ENCODE measurements at places on chromosomes 1 and 21. TPM values are rescaled to one million over a fixed set of nuclear protein-coding genes. Genes with fewer than 3 reads are reported as not detected.

DNA sequence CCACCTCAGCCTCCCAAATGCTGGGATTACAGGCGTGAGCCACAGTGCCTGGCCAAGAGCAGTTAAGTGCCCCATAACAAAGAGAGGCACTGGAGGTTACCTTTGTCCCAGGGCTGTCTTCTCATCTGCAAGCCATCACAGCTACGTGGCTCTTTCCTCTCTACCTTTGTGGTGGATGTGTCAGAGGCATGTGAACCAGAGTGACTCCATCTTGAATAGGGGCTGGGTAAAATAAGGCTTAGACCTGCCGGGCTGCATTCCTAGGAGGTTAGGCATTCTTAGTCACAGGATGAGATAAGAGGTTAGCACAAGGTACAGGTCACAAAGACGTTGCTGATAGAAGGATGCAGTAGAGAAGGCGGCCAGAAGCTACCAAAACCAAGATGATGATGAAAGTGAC, 59.4 kb upstream of the POU2F1 start:
- H3K27me3 ChIP-seq, result peaks cover 11% of the 10 kb centered on the region
- H3K27ac ChIP-seq, result no peak overlapping the region
- H3K4me1 ChIP-seq, result no peaks in the 10 kb centered on the region

DNA sequence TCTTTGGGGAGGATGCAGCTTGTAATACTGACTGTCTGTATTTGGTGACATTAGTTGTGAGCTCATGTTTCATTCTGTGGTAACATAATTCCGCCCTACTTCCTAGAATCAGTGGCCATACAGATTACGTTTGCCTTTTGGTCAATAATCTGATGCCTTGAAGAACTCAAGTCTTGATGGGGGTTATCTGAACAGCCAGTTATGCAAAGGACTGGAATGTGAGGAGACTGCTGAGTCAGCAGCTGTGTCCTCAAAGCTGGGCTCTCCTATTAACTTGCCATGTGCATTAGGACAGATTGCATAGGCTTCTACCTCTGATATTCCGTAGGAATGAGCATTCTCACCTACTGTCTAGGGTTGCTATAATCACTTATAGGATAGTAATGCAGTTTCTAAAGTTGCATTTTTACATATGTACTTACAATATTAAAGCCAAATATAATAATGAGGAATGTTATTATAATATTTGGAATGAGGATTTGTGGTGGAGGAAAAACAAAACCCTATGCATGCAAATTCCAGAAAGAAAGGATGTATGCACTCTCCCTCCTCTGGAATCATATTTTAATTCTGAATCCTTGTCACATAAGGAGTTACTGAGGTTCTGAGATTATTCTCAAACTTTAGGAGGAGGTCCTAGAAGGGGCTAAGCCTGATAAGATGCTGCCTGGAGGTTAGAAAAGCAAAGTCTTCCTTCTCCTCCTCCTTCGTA, 116.0 kb downstream of the NOS1AP start:
- H3K4me1 ChIP-seq, result no peaks in the 10 kb centered on the region
- no peak overlapping the region for H3K27ac ChIP-seq
- H3K27me3 ChIP-seq, result no peaks in the 10 kb centered on the region

GRCh38 chr1:205048382-205048781, 5.4 kb downstream of the CNTN2 start:
- DNase-seq, result no peak
- no peaks in the 10 kb centered on the region for H3K4me1 ChIP-seq
- no peaks in the 10 kb centered on the region for H3K36me3 ChIP-seq
- H3K27ac ChIP-seq, result no peak overlapping the region

NR1I3 gene
- total RNA-seq, result not detected

- H3K36me3 ChIP-seq, result no peaks in the 10 kb centered on the region
- no peaks in the 10 kb centered on the region for H3K4me1 ChIP-seq
- DNase-seq, result no peak
- H3K27me3 ChIP-seq, result peaks cover 2% of the 10 kb centered on the region
- H3K27ac ChIP-seq, result no peak overlapping the region
- H3K4me3 ChIP-seq, result no peak overlapping the region
Measured at GRCh38 chr1:170704256-170704655, 40.3 kb downstream of the PRRX1 start.

DNA sequence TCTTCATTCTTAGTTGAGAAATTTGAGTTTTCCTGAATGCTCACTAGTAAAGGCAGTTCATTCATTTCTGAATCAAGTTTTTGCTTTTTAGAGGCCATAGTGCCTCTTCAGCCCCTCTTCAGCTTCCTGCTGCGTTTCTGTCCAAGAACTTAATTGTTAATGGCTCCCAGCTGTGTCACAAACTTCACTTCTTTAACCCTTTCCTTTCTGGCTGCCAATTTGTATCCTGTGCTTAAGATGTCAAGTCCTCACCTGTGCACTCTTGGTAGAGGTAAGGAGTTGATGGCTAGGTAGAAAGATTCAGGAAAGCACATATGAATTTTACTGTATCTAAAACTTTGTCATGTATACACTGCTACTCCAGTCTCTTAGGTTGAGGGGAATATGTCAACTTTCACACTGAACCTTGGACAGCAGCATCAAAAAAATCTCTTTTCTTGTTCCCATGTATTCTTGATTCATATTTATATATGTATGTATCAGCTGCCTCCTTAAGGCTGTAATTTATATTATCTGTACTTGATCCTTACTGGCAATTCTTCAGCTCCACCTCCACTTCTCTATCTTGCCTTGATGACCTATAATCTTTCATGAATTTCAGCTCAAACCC, 612.8 kb downstream of the LMO4 start:
- DNase-seq, result no peak
- H3K4me1 ChIP-seq, result no peaks in the 10 kb centered on the region
- H3K27ac ChIP-seq, result no peak overlapping the region
- peaks cover 3% of the 10 kb centered on the region for H3K27me3 ChIP-seq

GRCh38 chr1:183058851-183059502, 35.8 kb downstream of the LAMC1 start:
- no peak for DNase-seq
- H3K36me3 ChIP-seq, result no peaks in the 10 kb centered on the region
- H3K27ac ChIP-seq, result no peak overlapping the region
- peaks cover 5% of the 10 kb centered on the region for H3K27me3 ChIP-seq
- H3K4me1 ChIP-seq, result no peaks in the 10 kb centered on the region

GRCh38 chr1:30068787-30069472, 654.5 kb downstream of the MATN1 start:
- no peaks in the 10 kb centered on the region for H3K36me3 ChIP-seq
- peaks cover 6% of the 10 kb centered on the region for H3K4me1 ChIP-seq
- H3K4me3 ChIP-seq, result no peak overlapping the region
- no peak for DNase-seq
- H3K27ac ChIP-seq, result no peak overlapping the region

- H3K27ac ChIP-seq, result no peak overlapping the region
- H3K36me3 ChIP-seq, result no peaks in the 10 kb centered on the region
- peaks cover 14% of the 10 kb centered on the region for H3K4me1 ChIP-seq
- peaks cover 66% of the 10 kb centered on the region for H3K27me3 ChIP-seq
- DNase-seq, result no peak
- H3K4me3 ChIP-seq, result no peak overlapping the region
Measured at GRCh38 chr1:156673387-156674121, 3.7 kb downstream of the NES start.
